ENCODE measurements at places on chromosomes 1 and 21.

GRCh38 chr1:32100359-32100758 lies 7.5 kb upstream of the KPNA6 start:
- DNase-seq, result no peak

DNA sequence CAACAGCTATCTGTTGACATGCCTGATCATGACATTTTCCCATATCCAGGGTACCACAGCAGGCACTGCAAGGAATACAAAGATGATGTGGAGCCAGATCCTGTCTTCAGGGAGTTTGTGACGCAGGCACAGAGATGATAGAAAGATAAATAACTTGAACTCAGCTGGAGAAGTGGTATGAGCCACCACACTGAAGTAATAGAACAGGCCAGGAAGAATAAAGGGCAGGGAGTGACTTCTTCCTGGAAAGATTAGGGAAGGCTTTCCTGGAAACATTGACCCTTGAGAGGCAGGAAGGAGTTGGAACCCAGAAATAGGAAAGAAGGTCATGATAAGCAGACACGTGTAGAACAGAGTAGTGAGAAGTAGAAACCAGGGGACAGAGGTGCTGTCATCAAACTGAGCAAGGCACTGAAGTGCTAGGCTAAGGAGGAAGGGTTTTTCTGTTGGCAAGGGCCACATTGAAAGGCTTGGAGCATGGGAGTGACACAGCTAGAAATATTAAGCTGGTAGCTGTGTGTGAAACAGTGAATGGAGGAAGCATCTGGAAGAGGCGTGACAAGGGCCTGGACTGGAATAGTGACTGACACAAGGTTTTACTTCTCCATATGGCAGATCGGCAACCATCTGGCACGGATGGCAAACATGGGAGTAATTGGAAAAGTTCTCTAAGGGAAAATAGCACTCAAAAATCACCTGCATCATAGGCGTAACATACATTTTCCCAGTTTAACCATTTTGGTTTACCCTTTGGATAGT lies 68.4 kb downstream of the AK5 start:
- DNase-seq, result no peak

- no peak for DNase-seq
Measured at GRCh38 chr1:181712711-181713110, 229.4 kb downstream of the CACNA1E start.

- no peak for DNase-seq
Measured at GRCh38 chr21:39141502-39141901, 41.7 kb downstream of the PSMG1 start.

DNA sequence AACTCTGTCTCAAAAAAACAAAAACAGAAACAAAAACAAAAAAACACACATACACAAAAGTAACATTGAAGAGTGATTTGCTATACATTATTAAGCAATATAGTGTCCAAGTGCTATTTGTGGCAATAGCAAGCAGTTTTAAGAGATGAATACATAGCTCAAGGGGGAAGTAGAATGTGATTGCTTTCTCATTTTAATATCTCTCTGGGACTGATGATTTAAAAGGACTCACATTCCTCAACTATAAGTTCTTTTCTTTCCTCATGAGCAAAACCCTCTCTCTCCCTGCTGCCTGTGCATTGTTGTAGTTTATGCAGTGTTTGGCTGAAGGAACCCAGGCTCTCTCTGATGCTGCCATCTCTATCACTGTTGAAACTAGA lies 47.0 kb upstream of the CSF1 start:
- DNase-seq, result no peak

DNA sequence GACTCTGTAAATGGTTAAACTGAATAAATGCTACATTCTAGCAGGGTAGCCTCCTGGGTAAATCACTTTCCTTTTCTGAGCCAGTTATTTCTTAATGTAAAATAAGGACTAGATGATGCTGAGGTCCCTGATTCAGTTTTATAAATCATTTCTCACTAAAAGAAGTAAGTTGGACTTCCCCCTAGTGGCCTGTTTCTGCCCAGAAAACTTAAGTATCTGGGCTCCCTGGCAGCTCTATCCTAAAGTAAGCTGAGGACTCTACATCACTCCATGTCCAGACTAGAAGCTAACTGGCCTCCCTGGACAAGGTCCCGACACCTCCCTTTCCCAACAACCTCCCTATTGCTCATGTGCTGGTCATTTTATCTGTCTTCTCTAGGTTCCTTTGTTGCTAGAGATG lies 3.0 kb downstream of the GPN2 start:
- no peak for DNase-seq

DNA sequence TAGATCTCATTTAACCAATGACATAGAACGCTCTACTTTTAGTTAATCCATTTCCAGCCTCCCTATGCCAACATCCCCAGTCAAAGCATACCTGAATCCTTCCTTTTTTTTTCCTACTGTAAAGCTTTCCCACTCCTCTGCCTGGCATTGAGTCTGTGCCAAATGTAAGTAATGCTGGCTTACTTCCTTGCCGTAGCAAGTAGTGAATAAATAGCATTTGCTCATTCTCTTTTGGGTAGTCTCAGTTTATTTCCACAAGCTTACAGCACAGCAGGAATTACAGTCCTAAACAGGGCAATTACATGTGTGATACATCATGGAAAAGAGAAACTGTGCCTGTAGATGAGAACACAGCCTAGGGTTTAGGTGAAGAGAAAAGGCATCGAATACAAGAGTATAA lies 352.6 kb upstream of the NEGR1 start:
- no peak for DNase-seq

DNA sequence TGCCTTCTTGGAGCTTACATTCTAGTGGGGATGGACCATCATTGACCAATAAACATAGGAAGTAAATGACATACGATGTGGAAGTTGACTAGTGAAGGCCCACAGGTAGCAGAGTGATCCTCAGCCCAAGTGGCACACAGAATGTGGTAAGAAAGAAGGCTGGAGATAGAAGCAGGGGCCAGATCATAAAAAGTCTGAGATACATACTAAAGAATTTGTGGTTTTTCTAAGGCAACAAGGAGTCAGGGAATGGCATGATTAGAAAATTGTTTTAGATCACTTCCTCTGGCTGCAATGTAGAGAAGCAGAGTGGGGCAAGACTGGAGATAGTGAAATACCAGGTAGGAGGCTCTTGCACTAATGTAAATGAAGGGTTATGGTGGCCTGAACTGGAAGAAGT lies 154.0 kb downstream of the VPS13D start:
- no peak for DNase-seq

- no peak for DNase-seq
Measured at GRCh38 chr1:6538956-6539355, 15.4 kb downstream of the NOL9 start.

DNA sequence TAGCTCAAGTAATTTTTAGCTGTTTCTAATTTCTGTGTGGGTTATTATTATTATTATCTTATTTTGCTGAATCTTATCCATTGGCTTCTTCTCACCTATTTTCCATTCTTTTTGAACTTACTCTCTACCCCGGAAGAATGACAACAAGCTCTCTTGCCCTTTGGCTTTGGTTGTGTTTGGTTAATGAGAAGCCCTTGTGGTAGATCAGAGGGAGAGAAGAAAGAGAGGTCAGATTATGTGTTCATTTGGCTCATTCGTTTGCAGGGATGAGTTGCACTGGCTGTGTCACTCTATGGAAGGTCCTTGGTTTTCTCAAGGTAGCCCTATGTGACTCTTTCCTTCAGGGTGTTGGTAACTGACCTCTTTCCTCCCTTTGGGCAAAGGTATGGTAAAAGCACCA lies 391.9 kb downstream of the LMO4 start:
- no peak for DNase-seq

- no peak for DNase-seq
Measured at GRCh38 chr1:185062710-185063370, 17.5 kb downstream of the RNF2 start.

- no peak for DNase-seq
Measured at GRCh38 chr1:34070201-34070836, 94.7 kb downstream of the CSMD2 start.

- no peak for DNase-seq
Measured at GRCh38 chr1:54157401-54157800, 4.6 kb upstream of the CDCP2 start.

GRCh38 chr21:33769057-33769456 lies 126.8 kb downstream of the ITSN1 start:
- DNase-seq, result no peak

GRCh38 chr1:168535536-168535935 lies 8.3 kb downstream of the XCL2 start:
- no peak for DNase-seq

GRCh38 chr1:46521414-46521813 lies 30.0 kb downstream of the KNCN start:
- DNase-seq, result no peak

DNA sequence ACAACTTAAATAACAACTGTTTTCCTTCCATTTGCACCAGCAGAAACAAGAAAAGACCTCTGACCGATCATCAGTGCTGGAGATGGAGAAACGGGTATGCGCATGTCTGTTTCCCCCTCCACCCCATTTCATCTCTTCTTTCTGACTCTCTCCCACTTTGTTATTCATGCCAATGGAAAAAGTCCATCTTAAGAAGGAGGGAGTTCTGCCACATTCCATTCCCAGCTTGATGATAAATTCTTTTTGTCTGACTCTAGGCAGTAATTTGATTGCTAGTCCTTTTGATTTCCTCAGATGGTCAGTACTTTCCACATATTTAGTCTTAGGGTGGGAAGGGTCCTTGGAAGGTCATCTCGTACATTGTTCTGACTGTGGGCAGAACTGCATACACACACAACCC lies 142.5 kb downstream of the SYT2 start:
- no peak for DNase-seq

- no peak for DNase-seq
Measured at GRCh38 chr1:241834733-241835377, 13.1 kb upstream of the EXO1 start.

- DNase-seq, result no peak
Measured at GRCh38 chr1:109269212-109269980, 13.5 kb downstream of the PSRC1 start.

DNA sequence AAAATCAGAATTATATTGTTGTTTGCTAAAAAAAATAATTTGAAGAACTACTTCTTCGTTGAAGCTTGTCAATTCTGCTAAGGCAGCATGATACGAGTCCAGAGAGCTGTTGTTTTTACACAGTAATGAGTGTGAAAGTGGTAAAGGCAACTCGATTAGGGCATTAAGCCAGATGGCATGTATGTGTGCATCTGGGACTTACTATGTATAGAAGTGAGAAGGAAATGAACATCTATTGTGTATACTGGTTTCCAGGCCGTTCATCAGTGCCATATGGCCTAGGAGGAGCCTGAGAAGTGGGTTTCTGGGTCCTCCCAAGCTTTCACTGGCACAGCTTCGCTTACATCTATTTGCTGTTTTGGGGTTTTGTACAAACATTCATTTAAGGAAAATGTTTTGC lies 5.7 kb downstream of the CTPS1 start:
- no peak for DNase-seq

DNA sequence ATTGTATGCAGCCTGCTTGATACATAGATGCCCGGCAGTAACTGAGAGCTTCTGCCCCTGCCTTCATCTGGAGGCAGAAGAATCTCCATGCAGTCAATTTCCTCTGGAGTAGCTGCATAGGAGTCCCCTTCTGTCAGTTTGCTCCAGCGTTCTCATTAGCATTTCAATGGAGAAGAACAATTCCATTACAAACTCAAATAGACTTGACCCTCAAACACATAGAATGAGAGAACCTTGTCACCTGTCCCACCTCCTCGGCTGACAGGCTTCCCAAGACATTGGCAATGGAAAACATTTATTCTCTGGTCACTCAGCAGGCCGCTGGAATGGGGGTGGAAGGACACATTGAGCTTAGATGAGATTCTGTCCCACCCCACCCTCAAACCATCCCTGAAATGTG lies 45.6 kb upstream of the TMEM51 start:
- DNase-seq, result no peak

GRCh38 chr1:20483833-20484518 lies 2.0 kb downstream of the CAMK2N1 start:
- no peak for DNase-seq

DNA sequence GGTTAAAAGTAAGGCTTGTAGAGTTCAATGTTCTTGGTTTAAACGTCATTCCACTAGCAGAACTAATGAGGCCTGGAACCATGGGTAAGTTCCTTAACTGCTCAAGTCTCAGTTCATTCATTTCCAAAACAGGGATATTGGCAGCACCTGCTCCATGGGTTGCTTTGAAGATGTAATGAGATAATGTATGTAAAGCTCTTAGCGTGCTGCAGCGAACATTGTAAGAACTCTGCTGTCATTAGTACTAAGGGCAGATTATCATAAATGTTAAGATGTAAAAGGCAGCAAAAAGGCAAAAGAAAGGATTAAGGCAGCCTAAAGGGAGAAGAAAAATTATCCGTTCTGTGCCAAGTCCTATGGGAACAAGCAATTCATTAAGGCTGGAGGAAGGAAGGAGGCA lies 129.1 kb upstream of the NGF start:
- no peak for DNase-seq

DNA sequence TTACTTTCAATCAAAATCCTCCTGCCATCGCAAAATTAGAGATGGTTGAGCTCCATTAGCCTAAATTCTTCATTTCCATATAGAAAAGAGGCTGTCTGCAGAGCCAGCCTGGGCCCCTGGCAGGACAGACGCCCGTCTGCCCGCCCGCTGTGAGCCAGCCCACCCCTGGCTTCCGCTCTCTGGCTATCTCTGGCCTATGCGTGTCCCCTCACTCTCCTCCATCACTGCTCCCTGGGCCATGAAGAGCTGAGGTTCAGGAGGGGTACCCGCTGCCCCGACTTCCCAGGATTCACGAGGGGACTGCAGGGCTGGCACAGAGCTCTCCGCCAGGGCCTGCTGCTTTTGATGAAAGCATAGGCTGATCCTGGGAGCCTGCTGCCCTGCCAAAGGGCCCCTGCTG lies 117.6 kb downstream of the CASZ1 start:
- DNase-seq, result no peak

DNA sequence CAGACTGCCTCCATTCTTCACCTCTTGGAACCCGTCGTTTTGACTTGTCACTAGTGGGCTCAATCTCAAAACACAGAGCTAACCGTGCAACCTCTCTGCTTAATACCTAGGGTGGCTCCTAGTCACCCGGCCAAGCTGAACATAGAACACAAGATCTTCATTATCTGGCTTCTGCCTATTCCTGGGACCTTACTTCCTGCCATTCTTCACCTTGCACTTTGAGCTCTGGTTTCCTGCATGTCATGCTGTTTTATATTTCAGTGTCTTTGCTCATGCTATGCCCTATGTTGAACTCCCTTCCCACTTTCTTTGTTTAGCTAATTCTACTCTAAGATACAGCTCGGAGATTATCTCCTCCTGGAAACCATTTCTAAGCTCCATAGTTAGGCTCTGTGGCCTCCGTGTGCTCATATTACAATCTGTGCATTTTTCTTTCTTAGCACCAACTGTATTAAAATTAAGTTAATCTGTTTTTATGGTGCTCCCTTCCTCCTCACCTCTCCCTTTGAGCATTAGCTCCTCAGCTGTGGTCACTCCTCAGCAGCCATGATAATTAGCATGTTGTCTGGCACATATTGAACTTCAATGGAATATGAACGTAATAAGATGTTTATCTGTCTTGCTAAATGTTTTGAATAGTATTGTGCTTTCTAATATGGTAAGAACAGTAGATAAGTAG lies 13.1 kb downstream of the GPSM2 start:
- no peak for DNase-seq

GRCh38 chr1:47507881-47508701 lies 70.2 kb downstream of the FOXD2 start:
- peak; percentile 32 for DNase-seq

GRCh38 chr1:184222652-184223052 lies 164.2 kb upstream of the C1orf21 start:
- DNase-seq, result peak; percentile 14

Measured in stimulated activated CD8-positive, alpha-beta memory T cell treated with anti-CD3 and anti-CD28 coated beads, Interleukin-2, amount 100 ng/mL, for 48 hours (primary cell).